GM04503 (cell line): ENCODE measurements at places on chromosomes 13 and 19.
A peak's percentile ranks its signal among the peaks of the same experiment; 100 is the strongest.

GRCh38 chr19:38333245-38333644, 2.4 kb upstream of the CATSPERG start:
- no peak for DNase-seq

- no peak for DNase-seq
Measured at GRCh38 chr19:5654931-5655330, 25.4 kb downstream of the MICOS13 start.

DNA sequence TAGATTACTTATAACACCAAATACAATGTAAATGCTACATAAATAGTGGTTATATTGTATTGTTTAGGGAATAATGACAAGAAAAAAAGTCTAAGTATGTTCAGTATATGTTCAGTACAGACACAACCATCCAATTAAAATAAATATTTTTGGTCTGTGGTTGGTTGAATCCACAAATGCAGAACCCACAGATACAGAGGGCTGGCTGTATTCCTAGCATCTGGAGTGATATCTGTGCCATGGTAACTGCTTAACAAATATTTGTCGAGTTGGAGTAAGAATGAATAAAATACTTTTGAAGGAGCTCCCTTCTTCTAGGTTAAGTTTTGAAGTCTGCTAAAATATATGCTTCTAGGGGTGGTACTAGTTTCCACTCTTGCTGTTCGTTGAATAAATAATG, 241.0 kb downstream of the KLF5 start:
- peak; percentile 4 for DNase-seq

GRCh38 chr19:50713556-50714236, 5.9 kb downstream of the SHANK1 start:
- DNase-seq = no peak

DNA sequence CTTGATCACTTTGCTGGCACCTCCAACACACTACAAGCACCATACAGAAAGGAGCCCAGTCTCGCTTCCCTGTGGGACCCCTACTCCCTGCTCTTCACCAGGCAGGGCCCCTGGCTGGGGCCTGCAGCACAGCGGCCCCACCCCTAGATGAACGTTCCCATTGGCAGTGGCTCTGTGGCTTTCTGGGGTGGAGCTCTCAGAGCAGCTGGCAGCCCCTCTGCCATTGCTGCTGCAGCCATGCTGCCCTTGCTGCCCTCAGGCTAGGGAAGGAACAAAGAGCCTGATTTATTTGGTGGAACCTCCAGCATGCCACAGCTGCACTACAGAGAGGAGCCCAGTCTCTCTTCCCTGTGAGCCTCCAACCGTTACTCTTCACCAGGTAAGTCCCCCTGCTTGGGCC, 5.8 kb downstream of the SIGLEC6 start:
- no peak for DNase-seq

DNA sequence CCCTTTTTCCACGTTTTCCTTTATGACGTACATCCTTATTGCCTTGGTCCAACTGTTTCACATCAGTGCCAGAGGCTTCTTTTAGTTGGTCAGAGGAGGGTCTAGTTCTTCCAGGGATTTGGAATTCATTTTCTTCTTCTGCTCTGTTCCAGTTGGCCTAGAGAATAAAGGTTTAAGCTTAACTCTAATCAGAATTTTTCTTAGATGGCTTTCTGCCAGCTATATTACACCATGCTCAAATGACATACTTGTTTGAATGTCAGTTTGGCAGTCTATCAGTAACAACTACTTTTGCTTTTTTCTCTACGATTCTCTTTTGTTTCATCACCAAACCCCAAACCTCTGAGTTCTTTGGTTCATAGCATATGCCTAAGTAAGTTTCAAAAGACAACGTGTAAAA, 16.8 kb downstream of the SPART start:
- no peak for DNase-seq

DNA sequence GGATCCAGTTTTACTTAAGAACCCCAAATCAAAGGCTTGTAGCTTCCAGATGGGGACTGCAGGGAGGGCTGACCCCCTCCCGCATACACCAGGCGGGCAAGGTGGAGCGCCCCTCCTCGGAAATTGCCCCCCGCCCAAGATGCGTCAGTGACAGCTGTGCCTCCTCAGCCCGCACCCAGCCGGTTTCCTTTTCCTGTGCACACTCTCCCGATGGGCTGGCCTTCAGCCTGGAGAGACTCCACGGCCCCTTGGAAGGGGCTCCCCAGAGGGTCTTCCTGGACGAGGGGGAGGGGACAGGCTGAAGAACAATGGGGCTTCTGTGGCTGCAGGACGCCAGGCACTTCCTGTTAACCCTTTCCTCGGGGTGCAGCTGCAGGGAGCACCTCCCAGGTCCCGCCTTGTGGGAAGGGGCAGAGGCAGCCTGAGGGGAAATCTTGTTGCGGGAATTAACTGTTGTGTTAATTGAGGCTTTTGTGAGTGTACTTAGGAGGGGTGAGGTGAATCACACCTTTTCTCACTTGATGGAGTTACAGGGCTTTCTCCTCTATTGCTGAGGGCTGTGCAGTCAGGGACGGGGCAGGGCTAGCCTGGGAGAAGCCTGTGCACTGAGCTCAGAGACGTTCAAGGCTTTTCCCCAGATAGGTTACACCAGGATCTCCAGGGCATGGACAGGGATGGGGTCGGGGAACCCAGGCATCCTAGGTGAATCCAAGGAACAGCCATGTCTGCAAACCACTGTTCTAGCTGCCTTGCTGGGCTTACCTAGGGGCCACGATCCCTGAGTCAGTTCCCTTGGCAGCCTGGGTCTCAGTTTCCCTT, 14.3 kb downstream of the IER2 start:
- no peak for DNase-seq

- no peak for DNase-seq
Measured at GRCh38 chr13:104816726-104817125, 1718.7 kb downstream of the EFNB2 start.

- no peak for DNase-seq
Measured at GRCh38 chr19:2717638-2718541, 3.3 kb downstream of the DIRAS1 start.

DNA sequence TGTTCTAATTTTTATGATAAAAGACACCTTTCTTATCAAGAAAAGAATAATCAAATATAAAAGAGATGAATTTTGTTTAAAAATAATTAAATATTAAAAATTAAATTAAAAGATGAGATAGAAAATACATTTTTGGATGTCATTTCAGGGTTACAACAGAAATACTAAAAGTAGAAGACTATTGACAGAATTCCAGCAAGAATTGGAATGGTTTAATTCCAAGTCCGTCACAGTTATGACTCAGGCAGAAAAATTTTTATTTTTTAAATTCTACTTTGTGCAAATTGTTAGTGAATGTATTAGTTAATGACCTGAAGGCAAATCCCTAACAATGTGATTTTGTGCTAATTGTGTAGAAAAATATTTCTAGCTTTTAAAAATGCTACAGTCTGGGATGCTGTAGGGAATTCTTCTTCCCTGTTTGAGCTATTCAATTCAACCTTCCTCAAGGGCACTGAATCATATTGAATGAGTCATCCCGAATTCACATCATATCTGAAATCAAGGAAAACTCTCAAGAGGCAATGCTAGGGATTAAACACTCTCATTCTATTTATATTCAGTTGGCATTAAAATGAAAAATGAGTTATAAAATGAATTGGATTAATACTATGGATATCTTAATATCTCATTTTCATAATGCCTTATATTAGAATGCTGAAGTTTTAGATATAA, 633.5 kb upstream of the ATXN8OS start:
- DNase-seq = no peak

DNA sequence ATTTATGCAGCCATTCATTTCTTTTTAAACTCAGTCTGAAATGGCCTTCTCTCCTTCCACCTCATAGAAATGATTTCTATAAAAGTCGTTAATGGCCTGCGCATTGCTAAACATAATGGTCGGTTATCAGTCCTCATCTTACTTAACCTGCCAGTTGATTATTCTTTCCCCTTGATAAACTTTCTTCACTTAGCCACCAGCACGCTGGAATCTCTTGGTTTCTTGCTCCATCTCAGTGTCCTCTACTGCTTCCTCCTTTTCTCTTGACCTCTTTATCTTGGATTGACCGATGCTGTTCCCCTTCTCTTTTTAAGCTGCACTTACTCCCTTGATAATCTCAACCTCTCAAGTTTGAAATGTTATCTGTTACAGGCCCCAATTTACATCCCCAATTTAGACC, 12.2 kb upstream of the CLC start:
- DNase-seq = no peak

- DNase-seq = no peak
Measured at GRCh38 chr19:8324186-8325050, 3.1 kb downstream of the RPS28 start.

- DNase-seq = no peak
Measured at GRCh38 chr13:105979131-105980011, 556.1 kb downstream of the EFNB2 start.

- no peak for DNase-seq
Measured at GRCh38 chr13:45374917-45375316, 33.9 kb upstream of the TPT1 start.

DNA sequence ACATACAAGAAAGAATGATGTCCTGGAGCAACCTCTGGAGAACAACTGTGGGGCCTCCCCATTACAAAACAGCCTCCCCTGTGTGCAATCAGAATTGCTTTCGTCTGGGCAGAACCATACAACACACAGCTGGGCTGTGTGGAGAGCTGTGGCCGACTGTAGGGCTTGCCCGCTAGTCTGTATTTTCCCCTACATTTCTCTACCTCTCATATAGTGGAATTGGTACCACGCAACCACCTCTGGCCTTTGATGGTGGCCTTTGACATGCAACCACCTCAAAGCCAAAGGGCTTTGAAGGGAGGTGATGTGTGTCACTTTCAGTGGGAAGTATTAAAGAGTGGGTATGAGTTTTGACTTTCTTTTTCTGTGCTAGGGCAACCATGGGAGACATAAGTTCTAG, 34.0 kb downstream of the GARRE1 start:
- no peak for DNase-seq

DNA sequence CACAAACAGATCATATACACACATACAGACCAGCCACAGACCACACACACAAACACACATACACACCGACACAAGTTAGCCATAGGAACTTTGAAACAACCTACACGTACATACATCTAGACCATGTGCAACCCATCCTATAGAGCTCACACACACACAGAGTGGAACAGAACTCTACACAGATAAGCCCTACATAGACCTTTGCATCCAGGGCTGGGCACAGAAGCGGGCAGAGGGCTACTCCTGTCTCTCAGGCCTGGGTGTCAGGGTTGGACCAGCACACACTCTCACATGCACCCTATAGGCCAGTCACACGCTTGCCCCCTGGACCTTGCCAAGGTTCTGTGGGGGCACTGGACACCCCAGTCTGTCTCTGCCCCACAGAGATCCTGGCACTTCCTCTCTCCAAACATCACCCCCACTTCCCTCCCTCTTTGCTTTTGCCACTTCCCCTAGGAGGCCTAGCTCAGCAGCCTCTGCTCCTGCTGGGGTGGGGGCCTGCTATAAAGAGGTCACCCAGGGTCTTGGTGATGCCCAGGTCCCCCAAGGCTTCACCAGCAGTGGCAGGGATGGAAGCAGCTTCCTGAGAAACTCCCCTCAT, 5.8 kb upstream of the JUNB start:
- DNase-seq = no peak

DNA sequence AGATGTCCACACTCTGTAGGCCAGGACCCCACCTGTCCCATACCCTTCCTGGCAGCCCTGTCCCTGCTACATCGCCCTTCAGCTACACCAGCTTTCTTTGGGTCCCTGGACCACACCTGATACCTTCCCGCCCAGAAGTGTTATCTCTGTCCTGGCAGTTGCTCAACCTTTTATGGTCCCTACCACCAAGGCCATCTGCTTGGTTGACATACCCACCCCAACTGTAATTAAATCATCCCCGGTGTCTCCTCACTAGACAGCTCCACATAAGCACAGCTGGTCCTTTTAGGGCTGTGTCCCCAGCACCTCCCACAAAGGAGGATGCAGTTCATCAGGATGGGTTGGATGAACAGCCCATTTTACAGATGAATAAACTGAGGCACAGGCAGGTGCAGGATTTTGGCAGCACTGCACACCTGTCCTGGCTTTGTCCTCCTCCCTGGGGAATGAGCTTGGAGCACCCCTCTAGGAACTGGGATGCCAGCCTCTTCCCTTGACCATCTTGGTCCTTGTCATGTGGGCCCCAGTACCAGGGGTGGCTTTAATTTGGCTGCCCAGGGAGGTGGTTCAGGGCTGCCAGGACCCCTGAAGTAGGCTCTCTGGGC, 12.9 kb downstream of the NACC1 start:
- no peak for DNase-seq

DNA sequence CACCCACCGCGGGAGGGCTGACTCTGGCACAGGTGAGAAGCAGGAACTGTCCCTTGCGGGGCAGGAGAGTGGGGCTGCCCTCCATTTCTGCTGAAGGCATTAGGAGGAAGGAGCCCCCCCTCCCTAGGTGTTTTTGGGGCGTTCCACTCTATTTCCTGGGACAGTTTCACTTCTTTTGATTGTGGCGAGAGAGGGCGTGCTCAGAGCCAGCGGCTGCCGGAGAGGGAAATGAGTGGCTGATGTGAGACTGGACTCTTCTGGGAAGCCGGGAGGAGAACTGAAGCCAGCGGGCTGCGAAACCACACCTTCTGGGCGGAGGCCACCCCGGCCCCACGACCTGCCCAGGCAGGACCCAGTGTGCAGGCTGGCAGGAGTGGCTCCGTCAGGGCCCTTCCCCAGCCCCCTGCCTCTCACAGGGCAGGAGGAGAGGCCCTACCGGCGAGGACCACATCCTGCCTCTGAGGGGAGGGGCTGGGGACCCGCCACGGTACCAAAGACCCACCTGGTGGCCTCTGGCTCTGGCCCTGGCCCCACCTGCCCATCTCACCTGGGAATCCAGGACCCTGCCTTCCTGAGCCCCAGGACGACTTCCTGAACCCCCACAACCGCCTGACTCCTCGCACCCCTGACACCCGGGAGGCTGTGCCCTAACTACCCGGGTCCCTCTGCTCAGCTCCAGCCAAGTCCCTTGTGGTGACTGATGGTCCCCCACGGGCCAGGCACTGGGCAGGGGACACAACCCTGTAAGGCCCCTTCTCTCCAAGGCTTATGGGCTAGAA, 25.9 kb downstream of the MPND start:
- no peak for DNase-seq

GRCh38 chr19:35117116-35117515, 1.5 kb downstream of the FXYD3 start:
- no peak for DNase-seq

DNA sequence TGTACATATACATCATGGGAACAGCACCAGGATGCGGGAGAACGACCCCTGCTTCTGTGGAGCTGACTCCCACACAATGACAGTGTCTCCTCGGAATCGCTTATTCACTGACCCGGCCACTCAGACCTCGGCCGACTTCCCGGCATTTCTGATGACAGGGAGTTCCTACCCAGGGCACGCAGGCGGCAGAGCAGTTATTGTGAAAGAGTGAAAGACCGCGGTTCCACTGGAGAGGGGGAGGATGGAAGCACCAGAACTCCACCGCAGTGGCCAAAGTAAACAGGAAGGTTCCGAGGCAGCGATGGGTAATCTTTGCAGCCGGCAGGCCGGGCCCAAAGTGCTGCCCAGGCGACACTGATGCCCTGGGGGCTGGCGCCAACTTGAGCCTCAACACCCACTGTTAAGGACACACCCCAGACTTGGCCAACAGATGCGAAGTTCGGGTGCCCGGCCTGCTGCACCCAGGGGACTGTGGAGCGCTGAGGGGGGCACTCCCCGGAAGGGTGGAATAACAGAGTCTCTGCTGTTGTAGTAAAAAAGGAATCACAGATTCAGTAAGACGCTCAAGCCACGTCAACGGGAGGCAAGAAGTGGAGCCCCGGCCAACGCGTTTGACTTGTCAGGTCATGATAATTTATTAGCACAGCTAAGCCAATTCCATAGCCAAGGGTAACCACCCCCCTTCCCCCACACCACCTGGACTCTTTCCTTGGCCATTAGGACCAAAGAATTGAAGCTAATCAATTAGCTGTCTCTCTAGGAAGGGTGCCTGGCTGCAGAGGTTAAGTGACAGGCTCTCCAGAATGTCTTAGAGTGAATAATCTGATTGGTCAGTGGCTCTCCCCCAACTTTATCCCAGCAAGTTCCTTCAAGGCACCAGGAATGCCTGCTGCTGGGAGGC, 5.8 kb downstream of the MLLT1 start:
- DNase-seq = peak; percentile 86
